ENCODE measurements at places on chromosomes 7 and 10.

- no peak for DNase-seq
These were observed 511.2 kb upstream of the KLF6 start for GRCh38 chr10:4296161-4296560.

DNA sequence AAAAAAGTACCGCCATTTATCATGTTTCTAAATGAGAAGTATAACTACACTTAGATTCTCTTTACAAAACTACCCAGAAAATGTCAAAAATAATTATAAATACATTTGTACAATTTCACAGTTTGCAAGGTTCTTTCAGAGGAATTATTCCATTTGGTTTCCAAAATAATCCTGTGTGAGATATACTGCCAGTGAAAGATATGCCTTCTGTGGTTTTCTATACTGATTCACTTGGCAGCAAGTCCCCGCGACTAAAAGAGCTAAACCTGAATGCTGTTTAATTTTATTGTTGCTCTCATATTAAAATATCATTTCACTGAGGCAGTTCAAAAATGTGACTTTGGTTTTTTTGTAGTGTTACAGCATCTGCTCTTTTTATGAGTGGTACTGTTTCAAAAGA lies 364.9 kb upstream of the PLXDC2 start:
- DNase-seq, result no peak

GRCh38 chr7:83934118-83934734 lies 260.4 kb downstream of the SEMA3A start:
- no peak for DNase-seq

GRCh38 chr7:81098213-81098612 lies 179.4 kb upstream of the SEMA3C start:
- no peak for DNase-seq

DNA sequence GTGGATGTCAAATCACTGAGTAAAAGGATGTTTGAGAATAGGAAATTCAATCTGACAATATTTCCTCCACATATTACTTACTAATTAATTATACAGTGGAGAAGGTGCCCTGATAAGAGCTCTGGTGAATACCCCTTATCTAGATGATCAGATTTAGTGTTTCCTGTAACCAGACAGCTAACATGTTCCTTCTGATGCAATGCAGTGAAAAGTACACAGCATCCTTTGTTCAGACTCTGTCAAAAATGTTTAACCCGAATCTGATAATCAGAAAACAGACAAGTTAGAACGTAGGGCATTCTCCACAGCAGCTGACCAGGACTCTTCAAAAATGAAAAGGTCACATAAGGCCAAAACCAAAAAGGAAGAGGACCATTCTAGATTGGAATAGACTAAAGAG lies 46.2 kb downstream of the WDR11 start:
- no peak for DNase-seq

DNA sequence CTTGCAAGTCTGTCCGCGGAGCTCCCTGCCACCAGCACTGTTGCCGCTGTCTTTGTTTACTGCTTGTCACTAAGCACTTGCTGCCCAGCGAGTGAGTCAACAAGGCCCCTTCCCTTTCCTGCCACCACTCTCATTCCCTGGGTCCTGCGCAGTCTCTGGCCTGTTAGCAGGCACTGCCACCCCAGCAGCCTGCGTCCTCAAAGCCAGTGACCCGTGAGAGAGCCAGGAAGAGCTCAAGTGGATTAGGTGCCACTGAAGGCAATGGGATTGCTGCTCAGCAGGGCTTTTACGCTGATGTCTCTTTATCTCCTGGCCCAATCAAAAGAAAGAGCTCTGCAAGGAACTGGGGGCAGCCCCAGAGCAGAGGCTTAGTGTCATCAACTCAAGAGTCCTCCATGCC lies at the start of gene FRMPD2:
FRMPD2 (minus strand) TSS at position 61 of the 400 bp plus-strand sequence. CDS start 129 bp downstream, outside the sequence.
- no peak for DNase-seq

DNA sequence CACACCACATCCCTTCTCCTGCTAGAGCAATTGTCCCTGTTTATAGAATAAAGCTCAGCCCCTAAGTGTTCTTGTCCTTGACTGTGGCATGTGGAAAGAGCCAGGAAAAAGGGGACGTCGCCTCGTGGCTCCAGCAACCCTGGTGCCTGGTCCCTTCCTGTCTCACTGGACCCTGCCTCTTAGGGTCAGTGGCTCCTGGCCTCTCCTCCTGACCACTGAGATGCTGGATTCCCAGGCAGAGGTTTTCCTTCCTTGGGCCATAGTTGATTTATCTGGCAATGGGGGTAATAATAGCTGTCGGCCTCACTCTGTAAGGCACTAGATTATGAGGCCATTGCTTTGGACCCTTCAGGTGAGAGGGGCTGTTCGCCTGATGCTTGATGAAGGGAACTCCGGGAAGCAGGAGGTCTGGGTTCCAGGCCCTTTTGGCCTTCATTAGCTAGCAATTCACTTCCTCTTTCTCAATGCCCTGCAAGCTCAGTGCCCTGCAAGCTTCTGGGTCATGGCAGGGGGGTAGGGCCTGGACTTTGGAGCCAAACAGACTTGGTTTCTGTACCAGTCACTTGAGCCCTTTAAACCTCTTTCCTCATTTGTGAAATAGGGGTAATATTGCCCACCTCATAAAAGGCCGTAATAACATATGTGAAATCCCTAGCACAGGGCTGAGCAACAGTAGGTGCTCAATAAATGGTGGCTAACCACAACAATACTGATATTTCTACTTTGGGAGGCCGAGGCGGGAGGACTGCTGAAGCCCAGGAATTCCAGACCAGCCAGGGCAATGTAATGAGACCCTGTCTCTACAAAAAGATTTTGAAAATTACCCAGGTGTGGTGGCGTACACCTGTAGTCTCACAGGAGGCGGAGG lies 1.1 kb downstream of the ASL start:
- no peak for DNase-seq

DNA sequence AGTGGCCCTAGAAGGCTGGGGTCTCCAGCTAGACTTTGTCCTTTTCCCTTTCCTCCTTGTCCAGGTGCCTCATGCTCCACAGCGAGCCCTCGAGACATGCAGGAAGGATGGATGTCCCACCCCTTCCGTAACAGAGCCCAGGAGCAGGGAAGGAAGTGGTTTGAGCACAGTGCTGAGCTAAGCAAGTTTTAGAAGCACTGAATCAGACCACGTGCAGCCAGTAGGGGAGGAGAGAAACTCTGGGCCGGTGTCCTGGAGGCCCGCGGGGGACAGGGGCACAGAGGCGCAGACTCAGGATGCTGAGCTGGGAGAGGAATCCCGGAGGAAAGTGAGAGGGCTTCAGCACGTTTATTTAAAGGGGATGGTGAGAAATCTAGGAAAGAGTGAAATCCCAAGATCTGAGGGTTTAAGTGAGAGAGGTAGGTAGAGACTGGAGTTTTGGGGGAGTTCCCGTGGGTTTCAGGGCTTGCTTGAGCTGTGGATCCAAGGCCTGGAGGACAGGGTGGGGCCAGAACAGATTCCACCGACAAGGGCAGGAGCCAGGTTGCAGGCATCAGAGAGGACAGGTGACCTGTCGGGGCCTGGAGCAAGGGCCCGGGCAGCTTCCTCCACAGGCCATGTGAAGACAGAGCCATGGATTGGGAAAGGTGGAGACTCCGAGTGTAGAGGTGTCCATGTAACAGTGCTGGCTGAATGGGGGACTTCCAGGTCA lies 4.4 kb upstream of the IRF5 start:
- no peak for DNase-seq

DNA sequence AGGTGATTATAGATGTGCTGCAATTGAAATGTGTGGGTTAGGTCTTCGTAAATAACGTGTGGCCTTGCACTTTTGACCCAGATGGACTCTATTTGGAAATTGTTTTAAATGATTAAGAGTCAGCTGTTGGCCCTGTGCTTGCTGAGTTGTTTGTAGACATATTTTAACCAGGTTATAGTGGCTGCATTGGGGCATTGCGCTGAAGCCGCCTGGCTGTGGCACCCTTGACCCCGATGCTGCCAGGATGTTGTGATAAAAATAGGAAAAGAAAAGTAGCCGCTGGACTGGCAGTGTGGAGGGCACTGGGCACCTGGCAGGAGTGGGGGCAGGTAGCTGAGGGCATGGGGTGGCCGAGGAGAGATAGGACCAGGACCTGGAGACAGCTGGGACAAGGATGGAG lies 13.4 kb downstream of the LRRC27 start:
- no peak for DNase-seq

DNA sequence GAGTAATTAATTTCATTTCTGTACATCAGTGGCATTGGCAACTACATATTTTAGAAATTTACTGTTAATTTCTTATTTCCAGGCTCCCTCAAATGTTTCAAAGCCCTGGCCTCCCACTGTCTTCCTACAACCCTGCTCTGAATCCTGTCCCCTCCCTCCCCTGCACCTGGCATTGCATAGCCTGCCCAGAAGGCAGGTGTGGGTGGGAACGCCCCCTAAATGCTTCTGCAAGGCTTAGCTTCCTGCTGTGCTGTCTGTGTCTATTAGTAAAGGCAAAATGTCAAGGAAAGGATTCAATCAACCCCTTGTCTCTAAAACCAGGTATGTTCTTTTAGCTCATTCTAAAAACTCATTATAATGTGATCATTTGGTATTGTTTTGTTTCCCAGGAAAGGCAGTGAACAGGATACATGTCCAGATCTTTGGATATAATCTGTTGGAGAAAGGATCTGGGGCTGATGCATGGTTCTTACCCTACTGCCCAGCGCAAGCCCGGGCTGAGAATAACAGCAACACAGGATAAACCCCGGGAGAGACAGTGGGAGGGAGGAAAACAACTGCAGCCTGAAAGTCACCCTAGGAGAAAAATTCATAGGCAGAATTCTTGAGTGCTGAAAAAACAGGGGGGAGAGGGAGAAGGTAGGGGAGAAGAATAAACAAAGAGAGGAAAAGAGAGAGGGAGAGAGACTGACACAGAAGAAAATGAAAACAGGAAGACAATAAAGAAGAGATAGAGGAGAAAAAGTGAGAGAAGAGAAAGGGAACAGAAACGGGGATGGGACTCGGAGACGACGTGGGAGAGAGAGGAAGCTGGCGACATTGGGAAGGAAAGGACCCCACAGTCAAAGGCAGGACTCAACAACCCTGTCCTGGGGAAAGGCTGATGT lies 589 bp downstream of the ZNF488 start:
- no peak for DNase-seq

GRCh38 chr7:50808282-50808888 lies 25.7 kb upstream of the GRB10 start:
- no peak for DNase-seq

GRCh38 chr10:47036771-47037170 lies 125.5 kb downstream of the PTPN20 start:
- DNase-seq, result no peak

DNA sequence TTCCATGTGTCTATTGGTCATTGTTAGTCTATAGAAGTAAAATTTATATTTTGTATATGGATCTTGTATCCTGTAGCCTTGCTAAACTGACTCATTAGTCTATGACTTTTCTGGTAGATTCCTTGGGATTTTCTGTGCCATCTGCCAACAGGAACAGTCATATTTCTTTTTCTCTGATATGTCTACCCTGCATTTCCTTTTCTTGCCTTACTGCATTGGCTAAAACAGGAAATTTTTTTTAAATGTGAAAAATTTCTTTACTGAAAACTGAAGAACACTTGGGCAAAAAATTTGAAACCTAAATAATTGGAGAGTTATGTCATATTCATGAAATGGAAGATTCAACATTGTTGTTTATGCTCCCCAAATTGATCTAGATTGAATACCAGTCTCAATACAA lies 67.5 kb downstream of the AMZ1 start:
- no peak for DNase-seq

GRCh38 chr10:77686650-77687417 lies 49.2 kb upstream of the KCNMA1 start:
- no peak for DNase-seq

DNA sequence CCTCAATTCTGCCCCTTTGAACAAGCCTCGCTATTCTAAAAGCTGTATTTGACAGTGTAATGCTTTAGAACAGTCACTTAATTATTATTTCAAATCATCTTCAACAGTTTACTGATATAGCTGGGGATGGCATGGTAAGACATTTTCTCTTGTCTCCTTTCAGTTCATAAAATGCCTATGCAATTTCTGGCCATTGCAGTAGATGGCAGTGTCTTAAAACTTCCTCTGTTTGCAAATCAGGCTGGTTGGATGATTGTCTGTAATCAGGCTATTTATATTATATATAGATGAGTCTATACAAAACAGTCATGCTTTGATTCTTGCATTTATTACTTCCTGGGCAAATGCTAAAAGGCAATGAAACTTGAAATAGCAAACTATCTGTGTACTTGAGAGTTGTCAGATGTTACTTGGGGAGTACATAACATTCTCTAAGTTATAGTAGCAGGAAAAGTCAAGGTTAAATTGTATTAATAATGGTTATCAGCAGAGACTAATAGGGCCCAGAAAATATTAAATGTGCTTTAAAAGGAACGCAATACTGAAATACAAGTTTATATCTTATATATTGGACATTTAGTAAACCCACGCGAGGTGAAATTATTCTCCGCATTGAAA lies 55.5 kb upstream of the LHFPL3 start:
- DNase-seq, result peak; percentile 17

GRCh38 chr7:155090684-155091083 lies 20.6 kb downstream of the HTR5A start:
- DNase-seq, result no peak

DNA sequence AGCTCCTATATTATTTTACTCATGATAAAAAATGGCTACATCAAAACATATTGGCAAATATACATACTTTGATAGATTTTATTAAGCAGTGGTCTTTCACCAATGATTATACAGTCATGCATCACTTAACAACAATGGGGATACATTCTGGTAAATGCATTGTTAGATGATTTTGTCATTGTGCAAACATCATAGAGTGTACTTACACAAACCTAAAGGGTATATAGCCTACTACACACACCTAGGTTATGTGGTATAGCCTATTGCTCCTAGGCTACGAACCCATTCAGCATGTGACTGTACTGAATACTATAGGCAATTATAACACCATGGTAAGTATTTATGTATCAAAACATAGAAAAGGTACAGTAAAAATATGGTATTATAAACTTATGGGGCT lies 98.9 kb upstream of the IL6 start:
- no peak for DNase-seq

GRCh38 chr10:69965086-69965485 lies 87.6 kb upstream of the MACROH2A2 start:
- no peak for DNase-seq

DNA sequence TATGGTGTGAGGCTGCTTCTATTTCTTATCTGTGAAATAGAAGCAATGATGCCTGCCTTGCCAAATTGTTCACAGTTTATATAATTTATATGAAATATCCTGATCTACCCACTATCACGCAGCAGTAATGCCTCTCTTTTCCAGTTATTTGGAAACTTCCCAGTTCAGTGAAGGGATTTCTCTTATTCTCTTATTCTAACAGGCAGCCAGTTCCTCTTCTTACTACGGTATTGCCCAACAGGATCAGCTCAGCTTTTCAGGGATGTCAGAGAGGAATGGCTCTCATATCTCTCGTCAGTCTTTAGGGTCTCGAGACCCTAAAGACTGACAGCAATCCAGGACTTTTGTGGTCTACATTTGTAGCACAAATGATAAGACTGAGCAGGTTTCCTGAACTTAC lies 215.6 kb downstream of the CREB5 start:
- DNase-seq, result no peak

- DNase-seq, result peak; percentile 76
These were observed 2.1 kb upstream of the BNIP3 start for GRCh38 chr10:131983780-131984179.

Measured in AG09309 (cell line).